ENCODE measurements at places on chromosomes 7 and 10. TPM values are rescaled to one million over a fixed set of nuclear protein-coding genes. Genes with fewer than 3 reads are reported as not detected.

MBL2 gene
- not detected for total RNA-seq

CYP2W1 gene
- total RNA-seq, result not detected

FAM180A gene
- not detected for total RNA-seq

MALRD1 gene
- total RNA-seq, result 0.42 TPM

DNA sequence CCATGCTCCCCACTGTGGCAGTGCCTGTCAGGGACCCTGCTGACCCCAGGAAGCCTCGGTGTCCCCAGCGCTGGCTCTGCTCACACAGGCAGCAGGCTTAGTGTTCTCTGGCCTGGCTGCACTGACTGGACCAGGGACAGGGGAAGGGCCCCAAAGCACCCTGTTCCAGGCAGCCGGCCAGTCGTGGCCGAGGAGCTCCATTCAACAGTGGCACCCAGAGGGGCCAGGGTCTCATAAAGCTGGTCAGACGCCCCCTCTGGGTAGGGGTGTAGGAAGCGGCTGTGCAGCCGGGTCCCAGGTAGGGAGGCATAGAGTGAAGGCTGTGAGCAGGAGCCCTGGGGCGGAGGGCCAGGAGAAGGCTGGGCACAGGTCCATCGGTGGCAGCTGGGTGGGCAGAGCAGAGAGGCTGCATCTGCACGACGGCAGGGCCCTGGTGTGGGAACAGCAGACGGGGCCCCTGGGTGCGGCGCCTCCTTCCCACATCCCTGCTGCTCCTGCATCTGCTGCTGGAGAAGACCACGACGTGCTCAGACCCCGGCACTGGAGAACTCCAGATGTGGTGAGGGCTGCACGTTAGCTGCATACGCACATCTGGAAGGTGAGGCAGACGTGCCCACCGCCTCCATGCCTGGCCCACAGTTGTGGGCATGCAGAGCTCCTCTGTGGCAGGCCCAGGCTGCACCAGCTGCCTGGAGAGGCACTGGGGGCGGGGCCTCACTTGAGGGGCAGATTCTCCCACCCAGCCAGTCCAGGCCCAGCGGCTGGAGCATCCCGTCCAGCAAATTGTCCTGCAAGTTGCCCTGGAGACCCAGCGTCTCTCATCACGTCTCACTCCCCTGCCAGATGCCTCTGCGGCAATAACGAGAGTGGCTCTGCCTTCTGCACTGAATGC lies 25.1 kb downstream of the MNX1 start:
- no peaks in the 10 kb centered on the region for H3K27me3 ChIP-seq
- no peak for DNase-seq
- H3K27ac ChIP-seq, result no peak overlapping the region
- no peak overlapping the region for H3K4me3 ChIP-seq
- H3K36me3 ChIP-seq, result no peaks in the 10 kb centered on the region
- no peaks in the 10 kb centered on the region for H3K4me1 ChIP-seq

GRCh38 chr10:61110188-61110844 lies 166.3 kb upstream of the RHOBTB1 start:
- DNase-seq, result no peak
- no peaks in the 10 kb centered on the region for H3K27me3 ChIP-seq
- H3K27ac ChIP-seq, result no peak overlapping the region

DNA sequence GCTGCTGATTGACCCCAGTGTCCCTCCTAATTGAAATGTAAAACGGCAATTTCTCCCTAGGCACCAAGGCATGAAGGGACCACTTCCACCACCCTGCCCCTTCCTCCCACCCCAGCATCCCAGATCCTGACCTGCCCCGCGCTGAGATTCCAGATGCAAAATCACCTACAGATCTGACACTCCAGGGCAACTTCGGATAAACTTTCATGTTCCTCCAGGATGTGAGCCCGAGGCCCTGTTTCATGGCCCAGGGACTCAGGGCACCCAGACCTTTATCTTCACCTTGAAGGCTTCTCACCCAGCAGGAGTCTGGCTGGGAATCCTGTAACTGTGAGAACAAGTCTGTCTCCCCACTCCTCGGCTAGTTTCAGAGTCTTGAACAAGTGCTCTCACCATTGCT lies 361.8 kb downstream of the PLXNA4 start:
- H3K27ac ChIP-seq, result no peak overlapping the region
- H3K4me1 ChIP-seq, result peaks cover 10% of the 10 kb centered on the region
- no peaks in the 10 kb centered on the region for H3K36me3 ChIP-seq
- H3K27me3 ChIP-seq, result no peaks in the 10 kb centered on the region
- H3K4me3 ChIP-seq, result no peak overlapping the region
- no peak for DNase-seq

DNA sequence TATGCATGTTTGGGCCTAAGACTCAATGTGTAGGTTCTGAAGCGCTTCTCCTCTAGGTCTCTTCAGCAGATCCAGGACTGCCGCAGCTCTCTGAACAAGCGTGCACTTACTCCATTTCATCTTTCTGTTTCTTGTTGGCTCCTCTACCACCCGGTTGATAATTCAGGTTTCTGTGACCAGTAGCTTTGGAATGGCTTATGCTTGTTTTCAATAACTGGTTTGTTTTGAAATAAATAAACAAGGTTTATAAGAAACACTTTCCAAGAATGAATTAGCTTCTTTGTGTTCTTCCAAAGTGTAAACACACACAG lies 1.5 kb downstream of the MDFIC start:
- peaks cover 23% of the 10 kb centered on the region for H3K27me3 ChIP-seq
- H3K27ac ChIP-seq, result no peak overlapping the region
- no peak for DNase-seq
- H3K4me3 ChIP-seq, result peak overlapping the region; percentile 81

DNA sequence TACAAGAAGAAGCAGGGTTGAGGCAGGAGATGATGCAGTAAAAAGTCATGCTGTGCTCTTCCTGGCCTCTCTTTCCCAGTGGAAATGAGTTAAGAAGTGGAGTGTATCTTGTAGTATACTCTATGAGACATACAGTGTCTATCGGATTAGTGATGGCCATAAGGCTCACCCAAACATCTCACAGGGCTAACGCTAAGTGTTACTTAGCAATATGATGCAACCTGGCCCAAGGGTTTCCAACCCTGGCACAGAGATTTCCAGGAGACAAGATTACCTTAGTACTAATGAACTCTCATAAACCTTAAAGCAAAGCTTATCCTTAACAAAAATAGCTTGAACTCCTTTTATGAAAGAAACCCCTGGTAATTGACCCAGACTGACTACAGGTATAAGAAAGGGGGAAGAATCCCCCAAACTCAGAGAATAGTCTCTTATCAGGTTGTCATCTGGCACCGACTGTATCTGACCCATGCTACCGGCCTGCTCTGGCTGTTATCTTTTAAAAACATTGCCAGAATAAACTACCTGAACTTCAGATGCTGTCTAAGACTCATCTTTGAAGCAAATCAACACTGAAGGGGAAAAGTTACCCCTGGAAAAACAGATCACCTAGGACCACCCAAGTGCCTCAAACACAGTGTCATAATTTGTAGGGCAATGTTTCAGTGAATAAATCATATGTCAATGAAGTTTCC lies 1002.0 kb downstream of the REEP3 start:
- no peaks in the 10 kb centered on the region for H3K4me1 ChIP-seq
- H3K36me3 ChIP-seq, result no peaks in the 10 kb centered on the region
- H3K27ac ChIP-seq, result no peak overlapping the region
- DNase-seq, result no peak
- no peaks in the 10 kb centered on the region for H3K27me3 ChIP-seq

DNA sequence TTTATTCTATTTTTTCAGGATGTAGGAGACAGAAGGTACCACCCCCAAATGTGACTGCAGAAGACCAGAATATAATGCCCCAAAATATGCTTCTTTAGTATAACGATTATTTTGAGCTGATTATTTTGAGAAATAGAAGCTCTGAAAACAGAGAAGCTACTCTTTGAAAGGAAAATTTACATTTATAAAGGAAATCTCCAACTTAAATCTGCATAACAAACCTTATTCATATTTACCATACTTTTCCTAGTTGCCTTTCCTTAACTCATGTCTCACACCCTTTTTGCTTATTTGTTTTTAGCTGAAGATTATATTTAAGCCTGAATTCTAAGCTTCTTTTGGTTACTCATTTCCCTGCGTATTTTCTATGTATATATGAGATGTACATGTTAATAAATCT lies 127.1 kb upstream of the THSD7A start:
- no peaks in the 10 kb centered on the region for H3K27me3 ChIP-seq
- peaks cover 16% of the 10 kb centered on the region for H3K4me1 ChIP-seq

DNA sequence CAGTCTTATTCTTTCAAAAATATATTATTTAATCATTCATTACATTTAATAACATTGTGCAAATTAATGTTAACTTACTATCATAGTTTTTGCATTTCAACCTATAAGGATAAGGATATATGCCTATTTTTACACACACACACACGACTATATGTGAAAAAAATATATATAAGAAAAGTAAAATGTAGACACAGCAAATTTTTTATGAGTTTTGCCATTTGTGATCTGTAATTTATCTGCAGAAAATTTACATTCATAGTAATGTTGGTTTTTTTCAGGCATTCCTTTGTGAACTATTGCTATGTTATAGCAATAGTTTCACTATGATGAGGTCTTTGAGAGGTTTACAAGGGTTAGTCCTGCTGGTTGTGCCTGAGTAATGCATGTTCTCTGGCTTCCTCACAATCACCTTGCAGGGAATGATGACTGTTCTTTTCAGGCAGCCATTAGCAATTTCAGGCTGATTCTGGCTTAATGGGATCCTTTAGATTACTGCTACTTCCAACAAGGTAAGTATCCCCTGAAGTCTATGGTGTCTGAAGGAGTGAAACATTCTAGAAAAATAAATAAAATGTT lies 183.7 kb upstream of the CDK1 start:
- no peaks in the 10 kb centered on the region for H3K27me3 ChIP-seq
- no peak overlapping the region for H3K4me3 ChIP-seq
- no peak overlapping the region for H3K27ac ChIP-seq

GRCh38 chr10:51010977-51011376 lies 63.3 kb upstream of the PRKG1 start:
- no peaks in the 10 kb centered on the region for H3K27me3 ChIP-seq
- H3K27ac ChIP-seq, result no peak overlapping the region
- DNase-seq, result peak; percentile 71
- no peaks in the 10 kb centered on the region for H3K36me3 ChIP-seq

DNA sequence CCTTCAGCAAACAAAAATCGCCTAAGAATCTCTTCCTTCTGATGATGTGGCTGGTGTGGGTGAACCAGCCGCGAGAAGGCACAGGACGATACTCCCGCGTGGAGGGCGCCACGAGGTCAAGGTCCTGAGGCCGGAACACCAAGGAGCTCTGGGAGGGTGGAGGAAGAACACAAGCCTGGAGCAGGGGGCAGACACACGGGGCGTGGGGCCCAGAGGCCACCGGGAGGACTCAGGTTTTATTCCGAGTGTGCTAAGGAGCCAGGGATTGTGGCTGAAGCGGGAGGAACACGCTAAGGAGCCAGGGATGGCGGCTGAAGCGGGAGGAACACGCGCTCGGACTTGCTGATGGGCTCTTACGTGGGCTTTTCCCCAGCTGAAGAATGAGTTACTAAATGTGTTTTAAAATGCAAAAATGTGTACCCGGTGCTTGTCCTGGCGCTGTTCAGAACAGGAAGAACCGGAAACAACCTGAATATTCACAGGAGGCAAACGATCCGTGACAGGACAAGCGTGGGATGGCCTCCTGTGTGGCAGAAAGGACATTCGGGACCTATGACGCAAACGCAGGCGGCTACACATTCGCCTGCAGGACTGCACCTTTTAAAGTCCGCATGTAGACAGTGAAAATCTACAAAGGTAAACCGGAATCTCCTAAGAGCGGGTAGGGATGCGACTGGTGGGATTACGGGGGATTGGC lies 64.0 kb downstream of the MAD1L1 start:
- no peaks in the 10 kb centered on the region for H3K4me1 ChIP-seq
- H3K27ac ChIP-seq, result no peak overlapping the region
- H3K4me3 ChIP-seq, result no peak overlapping the region
- DNase-seq, result no peak

DNA sequence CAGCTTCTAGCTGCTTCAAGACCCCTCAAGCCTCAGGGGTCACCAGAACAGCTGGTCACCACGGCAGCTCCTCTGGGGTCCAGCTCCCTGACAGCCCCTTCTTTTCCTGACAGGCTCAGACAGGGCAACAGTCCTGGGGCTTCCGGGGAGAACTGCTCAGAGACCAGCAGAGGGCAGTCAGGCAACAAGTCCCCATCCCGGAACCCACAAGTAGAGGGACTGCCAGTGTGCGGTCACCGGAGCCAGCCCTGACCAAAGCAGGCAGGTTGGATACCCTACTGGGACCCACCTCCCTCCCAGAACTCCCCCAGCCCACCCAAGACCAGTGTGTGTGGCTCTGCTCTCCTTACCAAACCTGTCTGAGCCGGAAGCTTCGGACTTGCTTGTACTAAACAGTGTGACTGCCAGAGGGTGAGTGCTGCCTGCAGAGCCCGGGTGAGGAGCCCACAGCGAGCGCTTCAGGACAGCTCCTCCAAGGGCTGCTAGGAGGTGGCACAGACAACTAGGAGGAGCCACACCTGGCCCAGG lies 40.3 kb downstream of the YKT6 start:
- peak; percentile 92 for DNase-seq
- no peaks in the 10 kb centered on the region for H3K27me3 ChIP-seq
- no peaks in the 10 kb centered on the region for H3K4me1 ChIP-seq
- no peak overlapping the region for H3K4me3 ChIP-seq

GRCh38 chr10:9684186-9684585 lies 1333.5 kb upstream of the CELF2 start:
- H3K27me3 ChIP-seq, result no peaks in the 10 kb centered on the region
- H3K4me1 ChIP-seq, result no peaks in the 10 kb centered on the region
- H3K4me3 ChIP-seq, result no peak overlapping the region
- H3K27ac ChIP-seq, result no peak overlapping the region
- no peak for DNase-seq
- H3K36me3 ChIP-seq, result peaks cover 6% of the 10 kb centered on the region

GRCh38 chr7:147199868-147200267 lies 1083.3 kb downstream of the CNTNAP2 start:
- H3K36me3 ChIP-seq, result no peaks in the 10 kb centered on the region
- no peaks in the 10 kb centered on the region for H3K27me3 ChIP-seq
- no peak overlapping the region for H3K4me3 ChIP-seq
- no peak overlapping the region for H3K27ac ChIP-seq

DNA sequence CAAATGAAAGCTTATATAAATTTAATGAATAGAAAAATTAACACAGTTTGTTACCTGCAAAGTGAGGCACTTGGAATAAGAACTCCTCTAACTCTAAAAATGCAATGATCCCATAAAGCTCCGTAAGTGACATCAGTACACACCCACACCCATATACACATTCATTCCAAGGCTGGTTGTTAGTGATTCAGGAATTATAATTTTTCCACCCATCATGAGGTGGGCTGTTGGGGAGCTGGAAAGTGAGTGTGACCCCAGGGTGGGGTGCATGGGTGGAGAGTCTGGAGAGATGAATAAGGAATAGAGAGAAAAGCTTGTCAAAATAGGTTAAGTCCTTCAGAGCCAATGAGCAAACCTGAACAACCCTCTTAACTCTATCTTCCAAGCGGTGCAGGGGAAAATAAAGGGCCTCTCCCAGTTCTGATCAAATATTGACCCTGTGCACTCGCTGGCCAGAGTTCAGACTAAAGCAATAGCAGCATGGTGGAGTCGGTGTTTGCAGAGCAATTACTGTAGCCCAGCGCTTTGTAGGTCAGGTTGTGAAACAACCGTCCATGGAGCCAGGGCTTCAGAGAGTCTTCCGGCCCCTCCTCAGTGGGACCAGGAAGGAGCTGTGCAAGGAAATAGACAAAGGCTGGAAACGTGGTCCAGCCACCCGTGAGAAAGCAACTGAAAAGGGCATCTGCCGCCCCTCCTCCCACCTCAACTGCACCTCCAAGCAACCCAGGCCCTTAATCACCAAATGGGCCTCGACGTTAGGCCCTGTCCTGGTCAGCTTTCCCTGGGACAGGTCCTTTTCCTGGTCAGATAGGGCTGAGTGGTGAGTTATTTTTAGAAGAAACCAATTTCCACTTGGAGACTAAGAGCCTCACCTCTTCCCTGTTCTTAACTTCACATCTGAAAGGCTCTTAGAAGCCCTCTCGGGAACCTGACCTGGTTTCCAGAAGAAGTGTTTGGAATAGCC lies 61.2 kb downstream of the SH3PXD2A start:
- H3K36me3 ChIP-seq, result no peaks in the 10 kb centered on the region
- DNase-seq, result no peak
- no peak overlapping the region for H3K4me3 ChIP-seq
- no peaks in the 10 kb centered on the region for H3K27me3 ChIP-seq
- H3K4me1 ChIP-seq, result no peaks in the 10 kb centered on the region

All from GM23338 (cell line).